Inflammatory macrophage treated with lipopolysaccharide for 4 hours (primary cell): ENCODE measurements at places on chromosomes 1 and 21.
A peak's percentile ranks its signal among the peaks of the same experiment; 100 is the strongest.

GRCh38 chr21:27365394-27365793 lies 398.5 kb upstream of the ADAMTS5 start:
- DNase-seq, result no peak

- DNase-seq, result no peak
These were observed 347.9 kb downstream of the ZP4 start for GRCh38 chr1:237542525-237543418.

GRCh38 chr1:222416001-222416791 lies 131.7 kb downstream of the HHIPL2 start:
- no peak for DNase-seq

- DNase-seq, result no peak
These were observed 1260.7 kb downstream of the PLA2G4A start for GRCh38 chr1:188089461-188089860.

GRCh38 chr1:6358757-6359201 lies 34.8 kb downstream of the ACOT7 start:
- peak; percentile 81 for DNase-seq
